ENCODE measurements at places on chromosomes 5 and 9. TPM values are rescaled to one million over a fixed set of nuclear protein-coding genes. Genes with fewer than 3 reads are reported as not detected.

The SLC34A1 gene
- not detected for total RNA-seq

The AK6 gene
- 18.1 TPM for total RNA-seq

The ADAMTS13 gene
- total RNA-seq, result 2.9 TPM

DNA sequence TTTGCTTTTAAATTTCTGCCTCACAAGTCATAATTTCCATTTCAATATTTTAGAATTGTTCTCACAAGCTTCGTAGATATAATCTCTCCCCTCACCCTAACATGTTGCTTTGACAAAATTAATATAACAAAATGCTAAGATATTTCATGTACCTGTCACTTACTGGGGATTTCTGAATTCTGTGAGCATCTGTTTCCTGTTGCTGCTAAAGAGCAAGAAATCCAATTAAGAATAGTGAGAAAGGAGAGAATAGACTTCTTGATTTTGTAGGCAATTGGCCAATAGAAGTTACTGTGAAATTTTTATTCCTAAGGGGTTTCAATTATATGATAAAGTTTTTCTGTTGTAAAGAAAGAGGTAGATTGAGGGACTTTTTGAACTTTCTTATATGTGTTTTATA lies 796.5 kb upstream of the ARRDC3 start:
- DNase-seq, result no peak

- no peak for DNase-seq
Measured at GRCh38 chr9:106897236-106897635, 34.3 kb downstream of the ZNF462 start.

DNA sequence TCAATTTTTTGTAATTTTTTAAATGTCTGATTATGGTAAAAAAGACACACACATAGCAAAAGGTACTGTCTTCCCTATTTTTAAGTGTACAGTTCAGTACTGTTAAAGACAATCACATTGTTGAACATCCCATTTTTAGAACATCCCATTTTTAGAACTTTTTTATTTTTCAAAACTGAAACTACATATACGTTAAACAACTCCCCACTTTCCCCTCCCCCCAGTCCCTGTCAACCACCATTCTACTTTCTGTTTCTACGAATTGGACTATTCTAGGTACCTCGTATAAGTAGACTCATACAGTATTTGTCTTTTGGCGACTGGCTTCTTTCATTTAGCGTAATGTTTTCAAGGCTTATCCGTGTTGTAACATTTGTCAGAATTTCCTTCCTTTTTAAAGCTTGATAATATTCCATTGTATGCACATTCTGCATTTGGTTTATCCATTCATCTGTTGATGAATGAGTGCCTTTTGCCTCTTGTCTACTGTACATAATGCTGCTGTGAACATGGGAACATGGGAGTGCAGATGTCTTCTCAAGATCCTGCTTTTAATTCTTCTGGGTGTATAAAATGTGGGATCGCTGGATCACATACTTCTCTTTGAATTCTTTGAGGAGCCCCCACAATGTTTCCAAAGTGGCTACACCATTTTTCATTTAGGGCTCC lies 154.0 kb downstream of the PIK3R1 start:
- no peak for DNase-seq

GRCh38 chr5:116375926-116376325 lies 198.7 kb downstream of the SEMA6A start:
- DNase-seq, result peak; percentile 59

DNA sequence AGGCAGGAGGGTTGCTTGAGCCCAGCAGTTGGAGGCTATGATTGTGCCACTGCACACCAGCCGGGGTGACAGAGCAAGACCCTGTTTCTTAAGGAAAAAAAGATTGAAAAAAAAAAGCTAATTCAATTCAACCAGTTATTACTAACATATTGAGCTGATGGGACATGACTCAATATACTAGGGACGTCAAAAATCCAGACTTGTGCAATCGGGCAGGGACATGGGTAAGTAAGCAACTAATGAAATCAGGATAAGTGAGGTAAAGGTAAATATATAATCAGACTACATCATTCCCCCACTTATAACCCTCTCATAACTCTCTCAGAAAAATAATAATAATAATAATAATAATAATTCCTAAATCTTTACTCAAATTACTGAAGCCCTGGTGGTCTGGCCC lies 975 bp upstream of the HAVCR1 start:
- no peak for DNase-seq

DNA sequence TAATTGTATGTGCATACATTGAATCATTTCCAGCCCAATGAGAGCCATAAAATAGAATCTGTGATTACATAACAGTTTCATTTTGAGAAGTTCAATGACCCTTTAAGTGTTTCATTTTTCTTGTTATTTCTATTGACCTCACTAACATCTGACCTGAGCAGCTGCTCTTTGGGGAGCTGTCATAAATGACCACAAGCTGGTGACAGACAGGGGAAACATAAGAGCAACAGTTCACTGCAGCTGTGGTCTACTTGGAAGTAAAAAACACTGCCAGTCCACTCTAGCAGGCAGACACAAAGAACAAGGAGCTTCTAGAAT lies 265.4 kb downstream of the DTWD2 start:
- DNase-seq, result no peak
